ENCODE measurements at places on chromosomes 7 and 10. TPM values are rescaled to one million over a fixed set of nuclear protein-coding genes. Genes with fewer than 3 reads are reported as not detected.

GRCh38 chr7:54591404-54592386, 49.5 kb downstream of the VSTM2A start:
- DNase-seq, result no peak

SPDYE1 gene
- not detected for total RNA-seq

DNA sequence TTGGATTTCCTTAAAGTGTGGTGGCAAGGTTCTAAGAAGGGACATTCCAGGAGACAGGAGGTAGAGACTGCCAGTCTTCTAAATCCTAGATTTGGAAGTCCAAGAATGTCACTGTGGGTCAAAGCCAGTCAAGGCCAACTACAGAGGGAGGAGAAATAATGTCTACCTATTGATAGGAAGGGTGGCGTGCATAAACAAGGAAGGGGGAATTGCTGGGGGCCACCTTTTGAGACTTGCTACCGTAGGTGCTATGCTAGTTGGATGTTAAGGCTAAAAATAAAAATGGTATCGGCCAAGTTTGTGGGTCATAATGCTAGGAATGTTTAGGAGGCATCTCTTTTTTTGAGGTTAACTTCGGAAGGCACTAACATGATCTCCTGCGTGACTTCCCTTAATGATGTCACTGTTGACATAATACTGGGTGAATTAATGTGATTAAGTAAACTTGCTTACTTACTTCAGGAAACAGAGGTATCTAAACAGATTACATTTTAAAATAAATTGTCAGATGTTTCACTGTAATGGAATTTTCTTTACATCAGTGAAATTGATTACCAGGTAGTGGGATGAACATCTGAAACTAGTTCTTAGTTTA, 4.8 kb downstream of the BTRC start:
- DNase-seq, result no peak

DNA sequence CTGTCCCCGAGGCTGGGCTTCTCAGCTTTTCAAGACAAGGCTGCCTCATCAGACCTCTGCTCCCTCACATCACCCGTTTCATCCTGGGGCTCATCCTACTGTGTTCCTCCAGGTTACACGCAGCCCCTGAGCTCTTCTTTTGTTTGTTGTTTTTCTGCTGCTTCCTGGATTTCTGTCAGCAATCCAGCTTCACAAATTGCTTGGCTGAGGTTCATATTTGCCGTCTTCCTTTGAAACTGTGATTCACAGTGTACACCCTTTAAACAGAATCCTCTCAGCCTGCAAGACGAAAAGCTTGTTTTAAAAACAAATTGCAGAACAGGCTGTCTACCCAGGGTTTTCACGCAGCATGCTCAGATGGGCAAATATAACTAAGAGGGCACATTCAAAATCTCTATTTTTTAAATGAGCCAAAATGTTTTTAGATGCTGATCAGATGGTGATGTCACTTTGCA, 39.1 kb upstream of the PARD3 start:
- DNase-seq, result no peak

DNA sequence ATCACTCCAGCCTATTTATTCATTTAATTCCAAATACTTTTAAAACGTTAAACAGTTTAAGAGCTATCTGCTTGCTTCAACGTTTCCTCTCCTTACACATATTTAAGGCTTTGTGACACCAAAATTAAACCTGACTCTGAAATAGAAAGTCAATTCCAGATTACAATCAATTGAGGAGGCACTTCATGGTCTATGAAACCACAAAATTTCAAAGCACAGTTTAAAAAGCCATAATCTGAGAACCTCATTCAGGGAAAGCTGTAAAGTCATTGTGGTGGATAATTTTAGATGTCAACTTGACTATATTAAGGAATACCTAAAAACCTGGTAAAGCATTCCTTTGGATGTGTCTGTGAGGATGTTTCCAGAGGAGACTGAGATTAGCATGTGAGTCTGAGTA, 6.2 kb downstream of the SNX13 start:
- no peak for DNase-seq

SPDYE18 gene
- 1.6 TPM for total RNA-seq

DNA sequence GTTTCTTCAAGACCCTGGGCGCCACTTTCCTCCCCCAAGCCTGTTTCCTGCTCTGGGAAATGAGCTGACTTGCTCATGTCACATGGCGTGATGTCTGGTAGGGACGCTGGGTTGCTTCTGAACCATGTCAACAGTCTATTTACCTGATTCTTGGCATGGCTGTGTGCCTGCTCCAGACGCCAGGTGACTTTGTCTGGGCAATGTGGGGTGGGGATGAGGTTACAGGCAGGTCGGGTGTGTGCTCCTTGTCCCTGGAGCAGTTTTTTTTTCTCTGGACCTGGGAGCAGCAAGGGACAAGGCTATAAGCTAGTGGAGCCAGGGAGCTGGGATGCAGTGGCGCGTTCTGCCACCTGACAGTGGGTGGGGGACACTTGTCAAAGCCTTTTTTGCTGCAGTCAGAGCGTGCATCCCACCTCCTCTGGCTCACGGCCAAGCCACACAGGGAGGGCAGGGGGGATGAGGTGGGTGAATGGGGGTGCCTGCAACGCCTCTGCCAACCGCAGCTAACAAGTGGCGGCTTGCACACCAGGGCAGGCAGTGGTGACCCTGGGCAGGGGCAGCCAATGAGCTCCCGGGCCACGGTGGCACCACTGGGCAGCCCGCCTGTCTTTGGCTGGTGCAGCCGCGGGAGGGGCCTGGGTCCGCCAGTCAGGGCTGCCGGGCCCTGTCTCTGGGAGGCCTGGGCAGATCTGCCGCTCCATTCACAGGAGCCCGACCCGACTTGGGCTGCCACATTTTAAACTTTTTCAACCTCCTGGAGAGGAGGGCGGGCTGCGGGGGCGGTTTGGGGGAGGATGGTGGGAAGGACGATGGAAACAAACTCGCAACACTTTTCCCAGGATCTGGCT, 22.9 kb downstream of the DNAJB12 start:
- peak; percentile 88 for DNase-seq

- no peak for DNase-seq
These were observed 119.2 kb downstream of the NEURL1 start for GRCh38 chr10:103612462-103613365.

DNA sequence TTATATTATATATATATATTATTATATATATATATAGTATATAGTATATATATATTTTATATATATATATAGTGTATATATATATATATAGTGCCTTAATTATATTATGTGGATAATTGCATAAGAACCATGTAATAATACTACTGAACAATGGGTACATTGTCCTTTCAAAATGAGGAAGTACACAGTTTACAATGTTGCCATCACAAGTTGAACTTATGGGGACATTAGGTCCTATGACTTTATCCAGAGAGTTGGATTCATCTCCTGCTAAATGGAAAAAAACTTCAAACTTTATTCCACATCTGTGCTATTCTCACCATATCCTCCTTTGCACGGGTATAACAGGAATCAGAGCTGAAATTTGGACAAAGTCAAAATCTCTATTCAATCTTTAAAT, 105.0 kb upstream of the AGR3 start:
- DNase-seq, result no peak
